Central memory CD8-positive, alpha-beta T cell (primary cell): ENCODE measurements at places on chromosomes 1 and 21.

GRCh38 chr1:104259481-104259880, 509.8 kb downstream of the AMY1C start:
- no peak for DNase-seq

GRCh38 chr1:167995038-167995437, 58.2 kb upstream of the MPC2 start:
- no peak for DNase-seq

DNA sequence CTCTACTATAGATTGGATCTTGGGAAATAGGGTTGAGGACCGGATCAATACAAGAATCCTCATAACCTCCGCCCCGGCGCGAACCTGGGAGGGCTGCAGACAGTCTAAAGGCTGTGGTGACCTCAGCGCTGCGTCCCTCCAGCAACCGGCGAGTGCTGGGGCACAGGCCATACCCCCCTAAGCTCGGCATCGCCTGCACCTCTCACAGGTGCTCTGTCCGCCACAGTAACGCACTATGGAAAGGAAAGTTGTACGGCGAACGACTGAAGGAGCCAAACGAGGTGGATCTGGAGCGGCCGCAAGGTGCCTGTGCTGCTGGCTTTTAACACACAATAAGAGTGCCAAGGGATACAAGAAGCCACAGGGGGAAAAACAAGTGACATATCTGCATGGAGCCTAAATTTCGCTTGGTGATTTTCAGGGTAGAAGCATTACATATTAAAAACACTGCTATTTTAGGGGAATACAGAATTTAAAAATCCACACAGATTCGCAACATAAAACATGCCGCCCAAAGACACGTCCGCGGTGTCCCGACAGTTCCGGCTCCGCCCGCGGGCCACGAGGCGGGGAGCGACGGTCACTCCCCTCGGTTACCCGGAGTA, 1.4 kb upstream of the RBM15 start:
- peak; percentile 24 for DNase-seq

DNA sequence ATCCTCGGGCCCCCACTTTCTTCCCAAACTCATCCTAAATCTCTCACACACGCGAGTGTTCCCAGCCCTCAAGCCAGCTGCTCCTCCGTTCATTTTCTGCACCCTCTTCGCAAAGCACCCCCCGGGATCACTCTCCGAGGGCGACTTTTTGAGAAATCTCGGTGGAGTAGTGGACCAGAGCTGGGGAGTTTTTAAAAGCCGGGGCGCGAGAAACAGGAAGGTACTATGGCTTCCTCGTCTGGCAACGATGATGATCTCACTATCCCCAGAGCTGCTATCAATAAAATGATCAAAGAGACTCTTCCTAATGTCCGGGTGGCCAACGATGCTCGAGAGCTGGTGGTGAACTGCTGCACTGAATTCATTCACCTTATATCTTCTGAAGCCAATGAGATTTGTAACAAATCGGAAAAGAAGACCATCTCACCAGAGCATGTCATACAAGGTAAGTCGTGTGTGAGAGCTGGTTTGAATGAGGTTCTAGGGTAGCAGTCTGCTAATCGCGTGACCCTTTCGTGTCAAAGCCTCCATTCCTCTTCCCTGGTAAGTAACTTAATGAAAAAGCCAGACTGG, 800 bp downstream of the DR1 start:
- peak; percentile 34 for DNase-seq

GRCh38 chr1:58919959-58920321, 136.1 kb upstream of the JUN start:
- no peak for DNase-seq

GRCh38 chr1:162690672-162691434, 58.6 kb downstream of the DDR2 start:
- DNase-seq = no peak

DNA sequence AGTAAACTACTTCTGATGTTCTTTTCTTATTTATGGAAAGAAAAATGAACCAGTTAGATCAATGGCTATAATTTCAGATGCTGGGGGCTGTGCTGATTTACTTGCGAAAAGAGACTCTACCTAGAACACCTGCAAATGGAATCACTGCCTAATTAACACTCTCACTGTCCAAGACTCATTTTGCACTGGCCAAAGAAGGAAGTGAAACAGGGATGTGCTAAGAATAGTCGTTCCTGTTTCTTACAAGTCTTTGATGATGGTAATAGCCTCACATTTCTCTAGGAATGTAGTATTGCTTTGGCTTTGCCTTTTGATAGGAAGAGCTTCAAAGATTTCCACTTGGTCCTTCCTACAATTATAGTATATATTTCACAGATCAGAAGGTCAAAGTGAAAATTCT, 12.7 kb upstream of the TSNAX start:
- no peak for DNase-seq

GRCh38 chr1:244114892-244115291, 63.8 kb downstream of the ZBTB18 start:
- no peak for DNase-seq

DNA sequence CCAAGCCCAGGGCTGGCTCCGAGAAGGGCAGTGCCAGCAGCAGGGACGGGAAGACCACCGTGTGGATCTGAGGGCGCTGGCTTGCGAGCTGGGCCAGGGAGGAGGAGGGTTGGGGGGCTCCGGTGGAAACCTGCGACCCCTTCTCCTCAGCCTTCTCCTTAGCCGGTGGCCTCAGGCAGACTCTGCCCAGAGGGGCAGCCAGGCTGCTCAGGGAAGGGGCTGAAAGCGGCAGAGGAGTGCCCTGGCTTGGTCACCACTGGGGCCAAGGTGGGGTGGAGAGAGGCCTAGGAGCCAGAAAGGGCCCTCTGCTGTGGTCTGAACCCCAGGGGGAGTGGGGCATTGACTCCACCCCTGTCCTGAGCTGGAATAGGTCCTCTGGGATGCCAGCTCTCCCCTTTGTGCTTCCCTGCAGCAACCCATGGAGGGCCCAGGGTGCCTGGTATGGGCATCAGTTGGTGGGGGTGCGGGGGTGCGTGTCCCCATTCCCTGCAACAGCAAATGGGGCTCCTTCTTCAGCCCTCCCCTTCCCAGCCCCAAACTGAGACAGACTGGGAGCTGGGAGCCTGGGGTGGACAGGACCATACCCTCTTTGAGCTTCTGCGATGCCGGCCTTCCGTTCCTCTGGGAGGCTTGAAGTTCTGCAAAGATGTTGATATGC, 6.5 kb upstream of the IBA57 start:
- DNase-seq = no peak

GRCh38 chr1:53362851-53363642, 35.2 kb upstream of the LRP8 start:
- DNase-seq = no peak

GRCh38 chr1:59005491-59006288, 221.8 kb upstream of the JUN start:
- no peak for DNase-seq

- no peak for DNase-seq
Observed at GRCh38 chr1:201309416-201309815, 26.1 kb downstream of the PKP1 start.

- no peak for DNase-seq
Observed at GRCh38 chr1:66607458-66607857, 73.5 kb downstream of the SGIP1 start.

DNA sequence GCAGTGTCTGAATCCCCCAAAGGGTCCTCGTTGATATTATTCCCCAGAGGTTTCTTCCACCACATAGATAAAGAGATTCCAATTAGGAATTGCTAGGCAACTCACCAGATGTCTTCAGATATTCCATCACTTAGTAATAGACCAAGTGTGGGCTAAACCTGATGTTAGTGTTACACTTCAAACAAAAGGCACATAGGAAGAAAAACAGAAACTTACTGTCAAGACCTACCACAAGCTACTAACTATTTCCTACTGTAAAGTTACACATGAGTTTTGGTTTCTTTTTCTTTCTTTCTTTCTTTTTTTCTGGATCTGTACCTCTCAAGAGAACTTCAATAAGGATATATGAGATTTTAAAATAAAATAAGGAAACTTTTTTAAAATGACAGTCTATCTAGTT, 879.1 kb upstream of the NEGR1 start:
- DNase-seq = no peak

- DNase-seq = no peak
Observed at GRCh38 chr1:67464746-67465145, 34.5 kb upstream of the SERBP1 start.

- DNase-seq = no peak
Observed at GRCh38 chr1:25031601-25031965, 101.5 kb upstream of the RUNX3 start.
